Activated B cell treated with CpG ODN at 0.5 μM for 24 hours (primary cell): ENCODE measurements at places on chromosomes 13 and 19. TPM values are rescaled to one million over a fixed set of nuclear protein-coding genes. Genes with fewer than 3 reads are reported as not detected.

GRCh38 chr19:38059897-38060296 lies 152.9 kb downstream of the SIPA1L3 start:
- H3K27ac ChIP-seq, result peak overlapping the region; percentile 66
- H3K4me1 ChIP-seq, result peaks cover 58% of the 10 kb centered on the region
- peaks cover 29% of the 10 kb centered on the region for H3K36me3 ChIP-seq
- H3K4me3 ChIP-seq, result no peak overlapping the region
- DNase-seq, result no peak
- no peaks in the 10 kb centered on the region for H3K27me3 ChIP-seq

- H3K4me3 ChIP-seq, result no peak overlapping the region
- H3K36me3 ChIP-seq, result peaks cover 2% of the 10 kb centered on the region
- H3K27ac ChIP-seq, result no peak overlapping the region
- DNase-seq, result no peak
- no peaks in the 10 kb centered on the region for H3K27me3 ChIP-seq
- H3K4me1 ChIP-seq, result peaks cover 38% of the 10 kb centered on the region
Measured at GRCh38 chr19:46631481-46631880, 4.5 kb downstream of the GNG8 start.

DNA sequence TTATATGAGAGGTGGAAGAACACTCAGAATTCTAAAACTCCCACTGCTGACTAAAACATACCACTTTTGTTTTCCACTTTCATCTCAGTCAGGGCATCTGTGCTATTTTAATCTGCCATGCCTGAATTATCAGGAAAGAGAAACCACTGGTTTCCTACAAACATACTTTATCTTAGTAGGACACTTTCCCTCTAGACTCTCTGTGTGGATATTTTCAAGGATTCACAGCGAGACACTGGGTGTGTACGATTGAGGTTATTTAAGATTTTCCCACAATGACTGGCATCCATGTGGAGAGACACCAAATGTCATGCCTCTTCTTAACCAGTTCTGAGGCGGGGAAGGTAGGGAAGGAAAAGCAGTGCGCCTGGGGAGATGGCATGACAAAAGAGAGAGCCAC lies 212.2 kb downstream of the ENOX1 start:
- no peaks in the 10 kb centered on the region for H3K36me3 ChIP-seq
- DNase-seq, result no peak
- H3K27ac ChIP-seq, result no peak overlapping the region
- H3K27me3 ChIP-seq, result peaks cover 4% of the 10 kb centered on the region

CCDC122 gene
- 7.1 and 8.0 TPM in 2 replicates for total RNA-seq

DNA sequence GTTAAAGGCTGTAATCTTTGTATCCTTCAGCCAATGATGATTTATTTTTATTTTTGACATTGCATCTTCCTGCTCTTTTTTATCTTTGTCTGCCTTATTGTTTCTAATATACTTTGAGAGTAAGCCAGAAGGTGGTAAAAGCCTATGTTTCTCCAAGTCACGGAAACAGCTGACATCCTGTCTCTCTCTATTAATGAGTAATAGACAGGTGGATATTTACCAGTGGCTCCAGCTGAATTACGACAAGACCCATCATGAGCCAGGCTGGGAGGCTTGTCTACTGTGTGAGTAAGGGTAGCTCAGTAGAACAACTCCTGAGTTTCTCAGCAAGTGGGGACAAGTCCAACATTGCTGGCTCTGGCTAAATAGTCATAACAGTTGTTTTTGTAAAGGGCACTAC lies 166.6 kb downstream of the NDFIP2 start:
- peaks cover 4% of the 10 kb centered on the region for H3K27me3 ChIP-seq
- no peak for DNase-seq
- H3K36me3 ChIP-seq, result no peaks in the 10 kb centered on the region

DNA sequence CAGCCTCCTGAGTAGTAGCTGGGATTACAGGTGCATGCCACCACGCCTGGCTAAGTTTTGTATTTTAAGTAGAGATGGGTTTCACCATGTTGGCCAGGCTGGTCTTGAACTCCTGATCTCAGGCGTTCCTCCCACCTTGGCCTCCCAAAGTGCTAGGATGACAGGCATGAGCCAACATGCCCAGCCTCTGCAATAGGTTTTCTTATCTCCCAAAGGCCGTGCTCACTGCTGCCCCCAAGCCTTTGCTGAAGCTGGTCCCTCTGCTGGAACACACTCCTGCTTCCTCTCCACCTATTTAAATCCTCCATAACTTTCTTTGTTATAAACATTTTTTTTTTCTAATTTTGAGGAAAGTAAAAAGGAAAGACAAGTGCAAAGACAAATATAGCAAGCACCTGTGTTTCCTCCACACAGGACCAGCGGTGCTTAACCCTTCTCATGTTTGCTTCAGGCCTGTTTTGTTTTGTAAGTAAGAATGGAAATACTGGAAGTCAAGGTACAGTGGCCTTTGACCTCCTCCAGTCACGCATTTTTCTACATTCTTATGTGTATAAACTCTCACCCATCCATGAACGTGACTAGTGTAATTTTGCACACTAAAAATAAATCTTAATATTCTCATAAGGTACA lies 14.5 kb upstream of the TNFAIP8L1 start:
- H3K27ac ChIP-seq, result no peak overlapping the region
- no peak for DNase-seq
- no peaks in the 10 kb centered on the region for H3K36me3 ChIP-seq
- no peak overlapping the region for H3K4me3 ChIP-seq
- H3K27me3 ChIP-seq, result peaks cover 13% of the 10 kb centered on the region
- H3K4me1 ChIP-seq, result no peaks in the 10 kb centered on the region

PCDH17 gene
- total RNA-seq, result not detected in 2 replicates

SCAMP4 gene
- 47.6 and 59.7 TPM in 2 replicates for total RNA-seq

DNA sequence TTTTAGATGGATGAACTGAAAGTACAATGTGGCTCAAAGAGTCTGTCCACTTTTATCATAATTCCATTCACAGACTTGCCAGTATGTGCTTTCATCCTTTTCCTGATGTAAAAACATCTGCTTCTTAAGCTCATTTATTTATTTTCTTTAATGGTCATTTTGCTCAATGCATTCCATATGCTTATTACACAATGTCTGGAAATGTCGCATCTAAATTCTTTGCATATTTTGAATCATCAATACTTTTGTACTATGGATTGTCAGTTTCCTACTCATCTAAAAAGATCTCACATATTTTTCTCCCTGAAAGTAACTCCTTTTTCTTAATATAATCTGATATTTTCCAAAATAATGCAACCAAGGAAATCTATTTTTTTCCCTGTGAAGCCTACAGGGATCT lies 1315.8 kb downstream of the EFNB2 start:
- no peak overlapping the region for H3K4me3 ChIP-seq
- DNase-seq, result no peak
- no peaks in the 10 kb centered on the region for H3K36me3 ChIP-seq
- no peaks in the 10 kb centered on the region for H3K27me3 ChIP-seq
- no peaks in the 10 kb centered on the region for H3K4me1 ChIP-seq
- H3K27ac ChIP-seq, result no peak overlapping the region

DNA sequence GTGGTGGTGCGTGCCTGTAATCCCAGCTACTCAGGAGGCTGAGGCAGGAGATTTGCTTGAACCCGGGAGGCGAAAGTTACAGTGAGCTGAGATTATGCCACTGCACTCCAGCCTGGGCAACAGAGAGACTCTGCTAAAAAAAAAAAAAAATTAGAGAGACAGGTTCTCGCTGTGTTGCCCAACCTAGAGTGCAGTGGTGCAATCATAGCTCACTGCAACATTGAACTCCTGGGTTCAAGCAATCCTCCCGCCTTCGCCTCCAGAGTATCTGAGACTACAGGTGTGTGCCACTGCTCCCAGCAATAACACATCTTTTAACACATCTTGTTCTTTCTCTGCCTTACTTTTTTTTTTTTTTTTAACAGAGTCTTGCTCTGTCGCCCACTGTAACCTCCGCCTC lies 32.7 kb downstream of the CLEC17A start:
- H3K27ac ChIP-seq, result peak overlapping the region; percentile 72
- H3K4me1 ChIP-seq, result peaks cover 52% of the 10 kb centered on the region
- no peak for DNase-seq
- H3K36me3 ChIP-seq, result peaks cover 46% of the 10 kb centered on the region

DNA sequence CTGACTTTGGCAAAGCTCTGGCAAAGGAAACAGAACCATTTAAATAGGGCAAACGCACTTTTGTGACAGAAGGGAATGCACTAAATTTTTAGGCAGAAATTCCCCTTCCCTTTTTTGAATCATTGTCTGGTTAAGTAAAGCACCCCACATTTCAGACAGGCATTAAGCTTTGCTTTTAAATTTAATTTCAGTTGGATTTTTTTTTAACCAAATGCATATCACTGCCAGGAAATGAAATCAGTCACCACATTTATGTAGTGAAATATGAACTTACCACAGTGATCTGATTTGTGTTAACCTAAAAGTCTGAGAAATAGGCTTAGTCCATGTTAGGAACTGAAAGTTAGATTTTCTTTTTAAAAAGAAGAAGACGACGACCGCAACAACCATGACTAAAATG lies 10.8 kb downstream of the GPR183 start:
- H3K36me3 ChIP-seq, result peaks cover 70% of the 10 kb centered on the region
- peaks cover 87% of the 10 kb centered on the region for H3K4me1 ChIP-seq
- H3K4me3 ChIP-seq, result peak overlapping the region; percentile 74
- peak overlapping the region; percentile 92 for H3K27ac ChIP-seq

ICAM5 gene
- total RNA-seq, result 0.76 and 1.2 TPM in 2 replicates

DNA sequence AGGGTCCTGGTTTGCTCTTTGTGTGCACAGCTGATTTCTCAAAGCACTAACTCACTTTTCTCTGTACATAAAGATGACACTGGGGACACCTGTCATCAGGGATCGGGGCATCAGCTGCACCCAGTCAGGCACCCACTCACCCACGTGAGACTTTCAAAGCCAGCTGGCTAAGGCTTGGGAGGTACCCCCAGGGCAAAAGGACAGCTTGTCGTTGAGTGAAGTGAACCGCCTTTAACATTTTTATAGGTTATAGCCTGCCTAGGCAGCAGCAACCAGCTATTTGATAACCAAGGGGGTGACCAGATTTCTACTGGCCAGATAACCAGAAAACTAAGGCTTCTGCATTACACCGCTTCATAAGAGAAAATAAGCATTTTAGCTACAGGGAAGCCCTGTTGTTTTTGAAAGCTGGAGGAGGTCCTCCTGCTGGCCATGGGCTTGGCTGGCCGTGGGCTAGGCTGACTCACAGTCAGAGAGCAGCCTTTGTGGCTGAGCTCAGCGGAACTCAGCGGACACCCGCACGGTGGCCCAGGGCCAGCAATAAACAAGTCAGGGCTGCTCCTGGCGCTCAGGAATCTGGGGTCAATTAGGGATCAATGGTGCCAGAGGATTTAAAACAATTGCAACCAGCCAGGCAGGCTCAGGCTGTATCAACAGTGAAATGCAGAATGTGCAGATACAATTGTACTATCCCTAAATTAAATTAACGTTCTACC lies 57.1 kb downstream of the ALOX5AP start:
- no peak overlapping the region for H3K4me3 ChIP-seq
- no peaks in the 10 kb centered on the region for H3K36me3 ChIP-seq
- no peak for DNase-seq
- peaks cover 20% of the 10 kb centered on the region for H3K4me1 ChIP-seq

IL12RB1 gene
- 19.9 and 20.9 TPM in 2 replicates for total RNA-seq

BEST2 gene
- total RNA-seq, result not detected in 2 replicates

- H3K4me3 ChIP-seq, result peak within 1 kb of the TSS; percentile 88
- peak; percentile 85 for DNase-seq
- H3K36me3 ChIP-seq, result peaks cover 25% of the 10 kb centered on the region
- peak within 1 kb of the TSS; percentile 98 for H3K27ac ChIP-seq
- H3K27me3 ChIP-seq, result no peaks in the 10 kb centered on the region
Measured at GRCh38 chr19:13102666-13103580, at the start of gene LYL1. LYL1 (minus strand) TSS chr19:13102858; CDS start chr19:13101171, 1,687 bp downstream.

DNA sequence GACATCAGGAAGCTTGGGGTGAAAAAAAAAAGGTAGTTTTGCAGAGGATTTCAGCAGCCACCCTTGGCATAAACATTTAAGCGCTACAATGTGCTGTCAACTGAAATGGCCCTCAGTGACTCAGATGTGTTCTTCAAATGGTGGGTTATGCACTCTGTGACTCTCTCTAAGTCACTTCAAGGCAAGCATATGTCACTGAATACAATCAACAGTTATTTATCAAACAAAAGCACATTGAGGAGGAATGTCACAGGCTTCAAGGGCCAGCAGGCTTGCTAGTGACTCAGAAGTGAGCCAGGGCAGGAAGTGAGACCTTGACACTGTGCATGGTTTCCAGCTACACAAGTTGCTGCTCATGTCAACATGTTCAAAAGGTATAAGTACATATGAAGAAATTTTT lies 523.7 kb upstream of the HTR2A start:
- DNase-seq, result no peak
- H3K4me3 ChIP-seq, result no peak overlapping the region
- H3K27ac ChIP-seq, result no peak overlapping the region
- H3K27me3 ChIP-seq, result peaks cover 2% of the 10 kb centered on the region

ZNF415 gene
- total RNA-seq, result 2.7 and 5.8 TPM in 2 replicates

- no peak overlapping the region for H3K4me3 ChIP-seq
- peaks cover 19% of the 10 kb centered on the region for H3K4me1 ChIP-seq
- peak; percentile 55 for DNase-seq
- H3K36me3 ChIP-seq, result no peaks in the 10 kb centered on the region
Measured at GRCh38 chr19:12769689-12770088, 5.7 kb downstream of the HOOK2 start.

DNA sequence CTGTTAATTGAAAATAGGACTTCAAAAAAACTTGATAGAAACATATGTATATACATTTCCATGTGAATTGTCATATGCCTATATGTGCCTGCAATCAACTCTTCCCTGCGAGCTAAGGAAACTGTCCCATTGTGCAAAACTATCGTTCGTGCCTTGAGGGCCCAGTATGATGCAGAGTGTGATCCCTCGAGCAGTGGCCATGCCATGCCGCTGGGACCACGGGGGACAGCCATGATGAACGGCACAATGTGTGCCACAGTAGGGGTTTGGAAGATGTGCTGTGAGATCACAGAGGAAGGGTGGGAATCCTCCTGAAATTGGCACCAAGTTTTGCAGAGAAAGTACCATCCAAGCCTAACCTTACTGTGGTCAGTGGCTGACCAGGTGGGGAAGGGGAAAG lies 118.1 kb upstream of the SOX1 start:
- no peaks in the 10 kb centered on the region for H3K4me1 ChIP-seq
- no peak overlapping the region for H3K27ac ChIP-seq
- H3K27me3 ChIP-seq, result no peaks in the 10 kb centered on the region
- H3K4me3 ChIP-seq, result no peak overlapping the region
- no peaks in the 10 kb centered on the region for H3K36me3 ChIP-seq

DNA sequence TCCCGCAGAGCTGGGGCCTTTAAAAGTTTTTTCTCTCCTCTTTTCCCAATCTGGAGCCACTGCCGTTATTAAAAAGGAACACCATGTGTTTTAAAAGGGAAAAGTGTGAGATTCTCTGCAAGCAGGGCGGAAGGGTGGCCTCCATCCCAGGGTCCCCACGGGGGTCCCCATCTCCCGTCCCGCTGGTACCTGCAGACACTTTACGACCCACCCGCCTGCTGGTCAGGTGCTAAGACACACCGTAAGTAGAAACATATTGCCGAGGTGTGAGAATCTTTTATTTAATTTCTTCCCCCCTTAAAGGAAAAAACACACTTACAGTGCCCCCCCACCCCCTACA lies 1.8 kb downstream of the CRLF1 start:
- no peak for DNase-seq
- H3K27me3 ChIP-seq, result peaks cover 48% of the 10 kb centered on the region
- no peaks in the 10 kb centered on the region for H3K36me3 ChIP-seq
- H3K4me1 ChIP-seq, result peaks cover 22% of the 10 kb centered on the region

DNA sequence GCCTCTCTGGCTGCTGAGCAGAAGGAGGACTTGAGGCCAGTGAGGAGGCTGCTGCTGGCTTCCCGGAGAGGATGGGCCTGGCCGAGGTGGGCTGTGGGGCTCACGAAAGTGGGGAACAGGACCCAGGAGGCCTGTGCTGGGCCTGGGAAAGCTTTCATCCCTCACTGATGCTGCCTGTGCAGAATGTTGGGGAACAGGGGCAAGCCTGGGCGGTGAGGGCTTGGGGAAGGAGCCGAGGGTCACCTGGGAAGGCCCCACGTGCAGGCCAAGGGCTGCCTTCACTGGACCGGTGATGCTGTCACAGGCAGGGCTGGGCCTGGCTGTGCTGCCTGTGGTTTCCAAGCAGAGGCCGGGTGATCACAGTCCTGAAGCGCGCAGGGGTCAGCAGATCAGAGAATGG lies 9.4 kb downstream of the AP1M1 start:
- peaks cover 85% of the 10 kb centered on the region for H3K36me3 ChIP-seq
- DNase-seq, result no peak
- H3K27ac ChIP-seq, result no peak overlapping the region
